ENCODE measurements at places on chromosomes 2 and 18.

DNA sequence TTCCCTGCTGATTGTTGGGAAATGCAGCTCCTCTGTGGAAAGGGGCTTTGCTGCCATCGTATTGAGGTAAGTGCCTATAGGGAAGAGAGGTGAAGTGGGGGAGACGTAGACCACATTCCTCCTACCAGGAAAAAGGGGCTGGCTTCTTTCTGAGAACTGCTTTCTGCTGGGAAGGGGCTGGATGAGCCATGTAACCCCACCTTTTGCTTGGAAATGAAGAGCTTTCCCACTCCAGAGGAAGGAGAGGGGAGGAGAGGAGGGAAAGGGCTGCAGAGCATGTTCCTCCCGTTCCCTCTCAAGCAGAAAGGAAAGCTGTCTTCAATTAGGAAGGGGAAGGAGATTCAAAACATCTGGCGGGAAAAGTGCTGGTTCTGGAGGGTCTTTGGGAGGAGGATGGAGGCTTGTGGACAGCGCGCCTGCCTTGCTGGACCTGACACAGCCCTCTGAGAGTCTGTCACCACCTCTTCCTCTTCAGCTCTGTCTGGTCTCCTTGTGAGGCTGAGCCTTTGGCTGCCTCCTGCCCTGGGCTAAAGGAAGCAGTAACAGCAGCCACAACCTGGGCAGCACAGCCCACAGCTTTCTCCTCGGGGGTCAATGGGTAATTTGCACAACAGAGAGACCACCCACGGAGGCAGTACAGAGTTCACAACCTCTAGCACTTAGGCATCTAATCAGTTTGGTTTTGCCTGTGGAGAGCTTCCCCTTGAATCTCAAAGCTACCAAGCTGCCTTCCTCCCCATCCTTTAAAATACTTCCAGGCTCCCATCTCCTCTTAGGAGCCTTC, 410.0 kb upstream of the TNP1 start:
- DNase-seq, result peak; percentile 40

- DNase-seq, result peak; percentile 26
Observed at GRCh38 chr2:189821953-189822748, 37.9 kb downstream of the PMS1 start.

- DNase-seq, result no peak
Observed at GRCh38 chr2:238299803-238300202, 11.4 kb upstream of the PER2 start.

- peak; percentile 57 for DNase-seq
Observed at GRCh38 chr2:127624756-127625571, 21.0 kb upstream of the GPR17 start.

GRCh38 chr2:37676274-37676673, 4.8 kb upstream of the CDC42EP3 start:
- DNase-seq, result peak; percentile 49

DNA sequence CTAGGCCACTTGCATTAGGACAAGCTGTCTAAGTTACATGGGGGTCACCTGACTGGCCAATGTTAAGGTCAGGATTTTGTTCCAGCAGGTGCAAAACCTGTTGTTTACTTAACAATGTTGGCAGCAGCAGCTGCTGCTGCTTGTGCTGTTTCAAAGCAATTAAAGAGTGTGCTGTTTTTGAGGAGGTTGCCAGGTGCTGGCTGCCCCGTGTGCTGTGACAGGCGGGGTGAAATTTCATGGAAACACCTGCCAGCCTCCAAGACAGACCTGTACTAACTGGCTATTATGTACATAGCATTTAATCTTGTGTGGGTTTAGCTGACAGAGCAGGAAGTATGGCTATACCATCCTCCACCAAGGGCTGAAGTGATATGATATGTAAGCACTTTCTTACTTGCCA, 224.9 kb downstream of the ASXL3 start:
- no peak for DNase-seq

DNA sequence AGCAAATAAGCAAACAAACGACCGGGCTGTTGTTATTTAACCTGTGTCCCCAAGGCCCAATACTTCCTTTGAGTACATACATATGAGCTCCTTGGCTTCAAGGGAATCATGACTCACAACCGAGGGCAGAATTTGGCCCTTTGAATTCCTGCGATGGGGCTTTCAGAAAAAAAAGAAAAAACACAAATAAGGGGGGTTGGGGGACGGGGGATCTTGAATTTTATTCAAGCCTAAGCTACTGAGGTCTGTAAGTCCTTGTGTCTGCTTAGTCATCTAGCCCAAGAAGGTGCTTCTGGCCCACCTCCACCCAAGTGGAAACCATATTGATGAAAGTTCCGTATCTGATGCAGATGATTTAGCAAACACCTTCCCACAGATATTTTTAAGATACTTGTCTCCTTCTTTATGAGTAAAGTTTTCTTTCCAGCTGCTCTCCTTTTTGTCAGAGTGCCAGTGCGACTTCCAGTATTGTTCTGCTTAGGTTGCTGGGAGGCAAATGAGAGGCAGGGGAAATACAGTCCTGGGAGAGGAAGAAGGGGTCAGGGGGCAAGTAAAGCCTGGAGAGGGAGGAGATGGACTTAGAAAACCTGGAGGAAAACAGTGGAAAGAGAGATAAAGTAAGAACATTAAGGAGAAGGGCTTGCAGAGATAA, 169.6 kb downstream of the ZEB2 start:
- peak; percentile 23 for DNase-seq

- DNase-seq, result no peak
Observed at GRCh38 chr2:182381225-182381624, 45.6 kb downstream of the PDE1A start.

DNA sequence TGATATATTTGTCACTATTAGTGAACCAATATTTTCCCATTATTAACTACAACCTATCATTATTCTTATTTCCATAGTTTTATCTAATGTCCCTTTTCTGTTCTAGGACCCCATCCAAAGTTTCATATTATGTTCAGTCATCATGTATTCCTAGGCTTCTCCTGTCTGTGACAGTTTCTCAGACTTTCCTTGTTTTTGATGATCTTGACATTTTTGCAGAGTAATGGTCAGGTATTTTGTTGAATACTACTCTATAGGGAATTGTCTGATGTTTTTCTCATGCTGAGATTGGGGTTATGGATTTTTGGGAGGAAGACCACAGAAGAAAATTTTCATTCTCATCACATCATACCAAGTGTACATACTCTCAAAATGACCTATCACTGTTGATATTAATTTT, 684.6 kb downstream of the PLCL1 start:
- DNase-seq, result no peak

DNA sequence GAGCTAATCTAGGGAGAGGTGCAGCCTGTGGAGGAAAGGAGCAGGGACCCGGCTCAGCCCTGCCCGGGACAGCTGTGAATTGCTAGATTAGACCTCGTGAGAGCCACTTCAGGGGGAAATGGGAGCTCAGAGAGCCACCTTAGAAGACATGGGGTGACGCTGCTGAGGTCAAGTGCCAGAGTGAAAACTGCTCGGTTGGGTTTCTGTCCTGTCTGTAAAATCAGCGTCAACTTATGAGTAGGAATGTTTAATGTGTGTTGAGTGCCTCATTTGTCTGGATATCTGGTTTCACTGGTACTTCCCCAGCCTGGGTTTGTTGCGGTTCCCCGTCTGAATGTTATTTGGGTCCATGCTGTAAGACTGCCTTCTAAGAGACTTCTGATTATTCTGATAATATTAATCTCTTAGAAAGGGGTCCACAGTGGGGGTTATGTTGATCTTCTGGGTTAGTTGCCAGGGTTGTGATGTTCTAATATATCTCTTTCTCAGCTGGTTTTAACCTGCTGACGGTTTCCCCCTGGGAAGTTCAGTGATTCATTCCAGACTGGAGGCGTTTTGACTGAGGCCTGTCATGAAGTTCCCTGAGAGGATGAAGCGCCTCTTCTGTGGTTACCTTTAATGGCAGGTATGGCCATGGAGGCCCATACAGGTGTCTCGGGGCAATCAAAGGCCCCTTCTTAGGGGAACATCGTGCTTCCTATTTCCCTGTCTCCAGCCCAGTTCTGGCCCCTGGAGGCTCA, 175.9 kb downstream of the SH3RF3 start:
- no peak for DNase-seq

GRCh38 chr2:185222311-185222710, 516.3 kb upstream of the FSIP2 start:
- DNase-seq, result no peak

GRCh38 chr2:14297340-14297739, 335.2 kb upstream of the LRATD1 start:
- no peak for DNase-seq

DNA sequence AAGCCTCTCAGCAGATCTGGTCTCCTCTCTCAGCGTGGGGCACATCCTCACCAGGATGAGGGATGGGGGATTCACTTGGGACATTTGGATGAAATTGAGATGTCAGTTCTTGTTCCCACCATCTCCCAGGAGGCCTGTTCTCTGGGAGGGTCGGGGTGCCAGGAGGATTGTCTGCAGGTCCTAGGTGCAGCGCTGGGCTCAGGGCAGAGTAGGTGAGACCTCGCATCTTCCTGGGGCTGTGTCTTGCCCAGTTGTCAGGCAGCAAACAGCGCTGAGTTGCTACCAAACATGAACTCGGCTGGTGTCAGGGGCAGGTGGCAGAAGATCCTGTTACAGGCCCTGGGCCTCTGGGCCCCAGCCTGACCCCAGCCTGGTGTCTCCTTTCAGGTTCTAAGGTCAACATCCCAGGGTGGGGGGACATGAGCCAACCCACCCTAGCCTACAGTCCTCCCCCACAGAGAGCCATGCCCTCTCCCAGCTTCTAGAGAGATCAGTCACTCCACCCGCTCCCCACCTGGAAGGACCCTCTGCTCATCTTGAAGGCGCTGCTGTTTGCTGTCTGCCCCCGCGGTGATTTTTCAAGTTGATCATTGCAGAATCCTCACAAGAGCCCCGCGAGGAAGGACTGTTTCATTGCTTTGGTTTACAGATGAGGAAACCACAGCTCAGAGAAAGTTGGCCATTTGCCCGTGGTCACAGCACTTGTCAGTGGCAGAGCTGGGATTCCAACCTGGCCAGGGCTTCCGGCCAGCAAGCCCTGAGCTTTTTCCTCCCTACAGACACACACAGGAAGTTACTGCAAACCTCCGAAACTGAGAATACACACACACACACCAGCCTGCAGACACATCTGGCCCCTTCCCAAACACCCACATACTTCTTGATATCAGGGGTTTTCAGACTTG, 83.9 kb downstream of the STPG4 start:
- no peak for DNase-seq

DNA sequence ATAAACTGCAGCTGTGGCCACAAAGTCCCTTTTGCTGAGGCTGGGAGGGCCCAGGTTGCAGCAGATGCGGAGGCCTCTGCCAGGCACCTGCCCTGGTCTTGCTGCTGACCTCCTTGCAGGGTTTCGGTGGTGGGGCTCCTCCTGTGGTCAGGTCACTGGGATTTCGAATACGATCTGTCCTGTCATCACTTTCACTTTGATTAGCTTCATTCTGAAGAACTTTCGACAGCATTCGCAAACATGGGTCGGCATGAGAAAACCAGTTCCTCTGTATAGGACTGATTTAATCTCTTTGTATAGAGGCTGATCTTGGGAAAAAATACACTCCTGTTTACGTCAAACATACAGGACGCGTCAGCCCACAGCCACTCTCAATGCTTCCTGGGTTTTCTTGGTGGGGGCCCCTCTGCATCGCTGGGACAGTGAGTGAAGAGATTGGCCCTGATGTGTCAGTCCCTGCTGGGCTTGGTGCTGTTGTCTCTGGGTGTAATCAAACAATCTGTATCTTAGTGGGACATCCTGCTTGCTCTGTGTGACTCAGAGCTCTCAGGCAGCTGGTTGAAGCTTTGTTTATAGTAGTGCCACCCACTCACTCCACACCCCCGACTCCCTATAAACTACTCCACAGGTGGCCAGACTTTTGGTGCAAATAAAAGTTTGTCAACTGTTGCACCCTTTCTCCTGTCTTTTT, 209.4 kb upstream of the CXCR4 start:
- no peak for DNase-seq

DNA sequence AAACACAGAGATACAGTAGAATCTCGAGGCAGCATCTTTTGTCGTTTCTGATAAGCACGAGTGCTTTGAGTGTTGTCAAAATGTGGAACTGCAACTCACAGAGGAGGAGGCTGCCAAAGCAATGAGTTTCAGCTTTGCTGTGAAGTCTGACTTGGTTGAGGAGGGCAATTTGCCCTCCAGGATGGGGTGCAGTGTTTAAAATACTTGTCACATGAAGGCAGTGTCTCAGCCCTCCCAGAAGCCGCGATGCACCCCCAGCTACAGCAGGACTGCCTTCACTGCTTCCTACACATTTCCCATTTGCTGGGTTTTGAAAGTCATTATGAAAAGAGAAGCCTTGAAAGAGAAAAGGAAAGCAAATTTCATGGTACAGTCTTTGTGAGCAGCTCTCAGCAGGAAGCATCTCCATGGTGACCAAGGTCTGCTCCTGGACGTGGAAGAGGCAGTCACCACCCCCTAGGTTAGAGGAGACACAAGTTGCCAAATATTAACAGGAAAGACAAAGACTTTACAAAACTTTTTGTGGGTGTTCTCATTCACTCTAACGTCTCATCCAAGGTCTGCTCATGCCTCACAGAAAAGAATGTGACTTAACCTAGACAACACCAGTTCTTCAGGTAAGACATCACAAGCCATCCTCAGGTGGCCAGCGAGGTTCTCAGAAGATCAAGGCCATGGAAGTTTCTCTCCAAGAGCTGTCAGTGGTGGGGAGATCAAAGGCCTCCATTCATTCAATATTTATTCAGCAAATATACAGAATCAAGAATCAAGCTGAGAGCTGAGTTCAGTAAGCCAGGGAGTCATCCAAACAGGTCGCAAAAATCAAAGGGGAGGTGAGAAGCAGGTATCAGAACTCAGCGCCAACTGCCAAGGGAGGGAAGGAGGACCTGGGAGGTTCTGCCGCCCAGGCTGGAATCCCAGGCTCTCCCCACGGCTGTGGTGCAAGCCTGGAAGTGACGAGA, 476.0 kb downstream of the EIPR1 start:
- peak; percentile 7 for DNase-seq

GRCh38 chr2:146826388-146826787, 1018.4 kb upstream of the ACVR2A start:
- DNase-seq, result no peak

- DNase-seq, result no peak
Observed at GRCh38 chr2:143482771-143483170, 353.6 kb downstream of the ARHGAP15 start.

GRCh38 chr2:14543284-14543683, 89.2 kb upstream of the LRATD1 start:
- DNase-seq, result no peak

DNA sequence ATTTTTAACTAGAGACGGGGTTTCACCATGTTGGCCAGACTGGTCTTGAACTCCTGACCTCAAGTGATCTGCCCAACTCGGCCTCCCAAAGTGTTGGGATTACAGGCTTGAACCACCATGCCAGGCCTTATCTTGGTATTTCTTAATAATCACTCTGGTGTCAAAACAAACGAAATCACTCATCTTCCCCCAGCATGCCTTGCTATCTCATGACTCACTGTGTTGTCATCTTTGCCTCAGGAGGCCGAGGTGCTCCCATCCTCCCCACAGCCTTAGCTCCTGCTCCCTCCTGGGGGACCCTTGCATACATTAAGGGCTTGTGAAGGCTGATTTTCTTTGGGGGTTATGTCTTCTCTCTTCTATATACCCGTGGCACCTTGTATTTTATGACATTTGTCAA, 250.1 kb upstream of the DPP10 start:
- DNase-seq, result no peak

- DNase-seq, result peak; percentile 79
Observed at GRCh38 chr2:25161055-25161781, 7.2 kb downstream of the POMC start.

- no peak for DNase-seq
Observed at GRCh38 chr2:169562519-169562918, 11.1 kb downstream of the FASTKD1 start.

- DNase-seq, result no peak
Observed at GRCh38 chr2:207481924-207482323, 47.8 kb upstream of the CREB1 start.

- no peak for DNase-seq
Observed at GRCh38 chr2:76415821-76416220, 705.1 kb upstream of the GCFC2 start.
